ENCODE measurements at places on chromosomes 11 and 22. TPM values are rescaled to one million over a fixed set of nuclear protein-coding genes. Genes with fewer than 3 reads are reported as not detected.

GRCh38 chr11:76008474-76008873, 193.5 kb downstream of the UVRAG start:
- no peak for DNase-seq
- H3K27me3 ChIP-seq = no peaks in the 10 kb centered on the region
- H3K36me3 ChIP-seq = no peaks in the 10 kb centered on the region
- H3K27ac ChIP-seq = no peak overlapping the region
- no peaks in the 10 kb centered on the region for H3K4me1 ChIP-seq
- no peak overlapping the region for H3K4me3 ChIP-seq

DNA sequence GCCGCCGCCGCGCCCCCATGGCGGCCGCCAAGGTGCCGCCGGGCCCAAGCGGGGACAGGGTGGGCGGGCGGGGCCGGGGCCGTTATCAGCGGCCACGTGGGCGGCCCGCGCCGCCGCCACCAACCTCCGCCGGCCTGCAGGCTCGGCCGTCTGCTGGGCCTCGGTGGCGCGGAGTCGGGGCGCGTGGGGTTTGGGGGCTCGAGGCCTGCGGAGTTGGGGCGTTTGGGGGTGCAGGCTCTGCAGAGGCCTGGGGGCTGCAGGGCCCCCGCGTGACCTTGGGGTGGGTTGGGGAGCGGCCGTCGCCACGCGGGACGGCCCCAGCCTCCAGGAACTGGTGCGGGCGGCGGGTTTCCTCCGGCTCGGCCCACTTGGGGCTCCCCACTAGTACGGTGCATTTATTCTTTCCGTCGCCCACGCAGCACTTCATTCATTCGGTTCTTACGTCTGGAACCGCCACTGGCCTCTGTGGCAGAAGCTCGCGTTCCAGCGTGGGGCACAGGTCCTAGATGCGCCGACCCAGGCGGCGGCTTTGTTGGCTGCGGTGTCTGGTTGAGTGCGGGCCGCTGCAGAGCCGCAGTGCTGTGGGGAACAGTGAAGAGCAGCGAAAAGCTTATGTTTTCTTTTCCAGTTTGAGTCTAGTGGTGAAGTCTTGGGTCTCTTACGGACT, 740 bp upstream of the TRMT2A start:
- H3K4me1 ChIP-seq = peaks cover 3% of the 10 kb centered on the region
- no peak overlapping the region for H3K27ac ChIP-seq

GRCh38 chr11:69144316-69145049, 11.3 kb upstream of the SMIM38 start:
- H3K27me3 ChIP-seq = no peaks in the 10 kb centered on the region
- DNase-seq = no peak
- H3K4me1 ChIP-seq = no peaks in the 10 kb centered on the region
- H3K4me3 ChIP-seq = no peak overlapping the region

DNA sequence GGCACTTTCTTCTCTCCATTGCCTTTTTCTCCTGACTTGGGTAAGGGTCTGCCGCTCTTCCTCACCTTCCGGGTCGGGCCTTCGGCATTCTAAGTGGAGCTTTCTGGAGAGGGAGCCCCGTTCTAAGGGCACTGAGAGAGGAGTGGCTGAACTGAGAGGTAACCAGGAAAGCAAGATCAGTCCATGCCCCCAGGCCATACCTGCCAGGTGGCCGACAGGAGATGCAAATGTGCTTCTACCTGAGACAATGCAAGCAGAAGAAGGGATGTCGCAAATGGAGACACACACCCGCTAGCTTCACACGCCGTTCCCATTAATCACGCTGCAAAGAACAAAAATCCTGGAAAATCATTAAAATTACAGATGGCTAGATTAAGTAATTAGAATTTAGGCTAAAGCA, 156.4 kb upstream of the TBCEL start:
- DNase-seq = no peak
- H3K36me3 ChIP-seq = no peaks in the 10 kb centered on the region
- no peaks in the 10 kb centered on the region for H3K4me1 ChIP-seq
- H3K27ac ChIP-seq = no peak overlapping the region
- no peak overlapping the region for H3K4me3 ChIP-seq

DNA sequence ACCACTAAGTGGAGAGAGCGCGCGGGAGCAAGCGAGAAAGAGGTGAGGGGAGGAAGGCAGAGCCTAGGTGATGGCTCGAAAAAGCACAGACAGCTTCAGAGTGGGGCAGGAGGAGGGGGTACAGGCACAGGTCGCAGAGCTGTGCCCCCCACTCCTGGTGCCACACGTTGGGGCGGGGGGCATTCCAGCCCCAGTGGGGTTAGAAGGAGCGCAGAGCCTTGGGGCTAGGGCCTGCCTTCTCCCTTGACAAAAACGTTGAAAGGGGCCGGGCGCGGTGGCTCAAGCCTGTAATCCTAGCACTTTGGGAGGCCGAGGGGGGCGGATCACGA, 41.6 kb upstream of the ISX start:
- no peak overlapping the region for H3K27ac ChIP-seq
- no peak for DNase-seq
- H3K36me3 ChIP-seq = no peaks in the 10 kb centered on the region
- H3K4me1 ChIP-seq = no peaks in the 10 kb centered on the region

GRCh38 chr11:8167796-8168195, 1.0 kb downstream of the RIC3 start:
- no peaks in the 10 kb centered on the region for H3K36me3 ChIP-seq
- no peak overlapping the region for H3K27ac ChIP-seq
- H3K4me3 ChIP-seq = no peak overlapping the region
- no peak for DNase-seq
- no peaks in the 10 kb centered on the region for H3K4me1 ChIP-seq
- H3K27me3 ChIP-seq = no peaks in the 10 kb centered on the region

RHBDD3 gene
- 35.3 TPM for total RNA-seq

DNA sequence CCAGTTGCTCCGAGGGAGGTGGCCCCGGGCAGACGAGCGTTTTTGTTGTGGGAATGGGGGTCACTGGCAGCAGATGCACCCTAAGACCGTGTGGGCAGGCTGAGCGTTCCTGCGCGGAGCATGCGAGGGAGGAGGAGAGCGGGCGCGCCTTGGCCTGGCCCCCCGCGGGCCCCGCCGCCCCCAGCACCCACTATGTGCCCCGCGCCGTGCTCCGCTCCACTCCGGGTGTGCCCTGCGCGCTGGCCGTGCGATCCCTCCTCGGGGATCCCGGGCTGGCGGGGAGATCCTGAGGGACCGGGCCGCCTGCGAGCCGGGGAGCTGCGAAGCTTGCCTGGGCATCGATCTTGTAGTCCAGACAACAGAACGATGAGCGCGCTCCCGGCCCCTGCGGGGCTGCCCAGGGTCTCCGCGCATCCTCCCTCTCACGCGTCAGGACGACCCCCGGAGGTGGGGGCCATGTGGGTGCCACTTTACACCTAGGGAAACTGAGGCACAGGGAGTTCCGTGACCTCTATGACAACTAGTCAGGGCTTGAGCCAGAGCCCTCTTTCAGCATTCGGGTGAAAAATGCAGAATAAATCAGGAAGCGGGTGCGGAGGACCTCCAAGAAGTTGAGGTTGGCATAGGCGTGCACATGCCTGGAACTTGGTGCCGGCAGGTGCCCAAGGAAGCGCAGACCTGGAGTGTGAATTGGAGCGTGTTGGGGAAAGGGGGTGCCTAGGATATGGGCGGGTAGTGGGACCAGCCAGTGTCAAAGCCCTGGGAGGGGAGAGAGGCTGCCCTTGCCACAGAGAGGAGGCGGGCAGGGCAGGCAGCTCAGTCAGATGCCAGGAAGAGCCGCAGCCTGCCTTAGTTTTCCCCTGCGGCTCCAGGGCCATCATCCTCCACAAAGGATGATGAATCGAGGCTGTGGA, 1.3 kb upstream of the KMT5B start:
- no peaks in the 10 kb centered on the region for H3K27me3 ChIP-seq
- H3K36me3 ChIP-seq = no peaks in the 10 kb centered on the region
- peak overlapping the region; percentile 99 for H3K27ac ChIP-seq

- H3K4me3 ChIP-seq = no peak overlapping the region
- H3K36me3 ChIP-seq = no peaks in the 10 kb centered on the region
- no peaks in the 10 kb centered on the region for H3K4me1 ChIP-seq
- no peak overlapping the region for H3K27ac ChIP-seq
- no peak for DNase-seq
These were observed 412.5 kb downstream of the FAM181B start for GRCh38 chr11:82321206-82321605.

- DNase-seq = no peak
- H3K27ac ChIP-seq = no peak overlapping the region
These were observed 625.9 kb upstream of the CADM1 start for GRCh38 chr11:116130122-116130521.

OR2AT4 gene
- total RNA-seq = not detected

GRCh38 chr11:43693069-43693468, 12.5 kb downstream of the HSD17B12 start:
- no peaks in the 10 kb centered on the region for H3K36me3 ChIP-seq
- H3K27ac ChIP-seq = no peak overlapping the region
- H3K4me1 ChIP-seq = no peaks in the 10 kb centered on the region

- H3K27me3 ChIP-seq = no peaks in the 10 kb centered on the region
- no peaks in the 10 kb centered on the region for H3K4me1 ChIP-seq
- no peak overlapping the region for H3K4me3 ChIP-seq
- no peak for DNase-seq
These were observed 33.1 kb upstream of the POLD3 start for GRCh38 chr11:74559110-74559933.

DNA sequence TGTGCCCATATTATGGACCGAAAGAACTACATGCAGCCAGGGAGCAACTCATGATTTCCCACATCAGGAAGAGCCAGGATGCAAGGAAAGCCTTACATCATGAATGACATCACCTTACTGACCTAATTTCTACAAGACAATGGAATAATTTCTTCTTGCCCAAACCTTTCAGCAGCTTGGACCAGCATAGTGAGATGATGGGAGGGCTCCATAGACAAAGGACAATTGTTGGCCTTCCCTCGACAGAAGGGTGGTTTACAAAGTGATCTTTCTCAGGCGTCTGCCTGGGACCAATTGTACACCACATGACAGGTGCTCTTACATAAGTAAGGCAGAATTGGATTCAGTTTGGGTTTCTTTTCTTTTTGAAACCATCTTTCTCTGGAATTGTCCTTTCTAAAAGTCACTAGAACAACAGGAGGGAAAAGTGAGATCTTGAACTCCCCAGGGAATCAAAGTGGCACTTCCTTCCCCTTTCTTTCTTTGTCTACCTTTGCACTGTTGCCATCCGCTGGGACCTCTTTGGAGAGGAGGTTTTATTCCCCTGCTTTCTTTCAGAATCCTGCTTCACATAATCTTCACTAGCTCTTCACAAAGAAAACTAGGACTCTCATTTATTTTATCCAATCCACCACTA, 51.7 kb upstream of the PAK1 start:
- H3K4me3 ChIP-seq = no peak overlapping the region
- no peak overlapping the region for H3K27ac ChIP-seq
- H3K27me3 ChIP-seq = no peaks in the 10 kb centered on the region
- no peaks in the 10 kb centered on the region for H3K4me1 ChIP-seq
- no peaks in the 10 kb centered on the region for H3K36me3 ChIP-seq

GRCh38 chr11:18766015-18766414, 25.6 kb downstream of the PTPN5 start:
- H3K4me1 ChIP-seq = no peaks in the 10 kb centered on the region
- H3K4me3 ChIP-seq = no peak overlapping the region
- no peak for DNase-seq
- no peaks in the 10 kb centered on the region for H3K27me3 ChIP-seq
- no peaks in the 10 kb centered on the region for H3K36me3 ChIP-seq

GRCh38 chr22:43643387-43643786, 168.7 kb downstream of the EFCAB6 start:
- H3K27me3 ChIP-seq = no peaks in the 10 kb centered on the region
- no peaks in the 10 kb centered on the region for H3K4me1 ChIP-seq
- no peak for DNase-seq
- H3K36me3 ChIP-seq = no peaks in the 10 kb centered on the region

OR10W1 gene
- total RNA-seq = not detected

DNA sequence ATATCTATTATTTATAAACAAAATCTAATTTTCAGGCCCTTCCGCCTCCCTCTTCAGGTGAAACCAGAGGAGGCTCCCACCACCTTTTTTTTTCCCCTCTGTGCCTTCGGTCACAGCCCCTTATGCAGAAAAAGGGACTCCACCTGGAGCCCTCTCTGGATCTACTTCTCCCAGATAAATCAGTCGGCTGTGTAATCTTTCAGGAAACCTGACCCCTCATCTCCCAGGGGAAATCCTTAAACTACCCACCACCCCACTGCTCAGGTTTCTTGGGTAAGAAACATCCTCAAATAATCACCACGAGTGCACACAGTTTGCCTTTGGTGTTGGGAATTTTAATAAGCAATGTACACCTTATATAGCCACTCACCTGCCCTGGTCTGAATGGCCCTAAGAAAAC, 104.2 kb downstream of the NAV2 start:
- H3K36me3 ChIP-seq = no peaks in the 10 kb centered on the region
- no peak overlapping the region for H3K27ac ChIP-seq
- H3K27me3 ChIP-seq = no peaks in the 10 kb centered on the region
- no peak overlapping the region for H3K4me3 ChIP-seq
- H3K4me1 ChIP-seq = no peaks in the 10 kb centered on the region

DNA sequence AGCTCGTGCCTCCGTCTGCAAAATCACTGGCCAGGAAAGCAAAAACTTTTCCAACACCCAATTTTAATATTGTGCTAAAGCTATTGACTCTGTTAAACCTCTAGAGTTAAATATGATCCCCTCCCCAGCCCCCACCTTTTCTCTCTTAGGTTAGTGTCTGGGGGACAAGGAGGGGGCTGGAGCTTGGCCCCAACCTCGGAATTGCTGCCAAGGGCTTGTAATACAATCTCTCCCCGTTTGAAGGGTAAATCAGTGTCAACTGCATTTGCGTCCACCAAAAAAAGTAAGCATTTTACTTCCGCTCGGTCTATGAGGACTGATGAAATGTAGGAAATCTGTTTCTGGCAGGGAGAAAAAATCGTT, at the start of gene GAS2:
Gene GAS2, plus strand, starts transcription at position 287 of the 363 bp plus-strand sequence. CDS start 8,259 bp downstream, outside the sequence.
- no peaks in the 10 kb centered on the region for H3K4me1 ChIP-seq
- H3K27ac ChIP-seq = peak within 1 kb of the TSS; percentile 94
- peak within 1 kb of the TSS; percentile 58 for H3K4me3 ChIP-seq
- DNase-seq = peak; percentile 56
- no peaks in the 10 kb centered on the region for H3K36me3 ChIP-seq

DNA sequence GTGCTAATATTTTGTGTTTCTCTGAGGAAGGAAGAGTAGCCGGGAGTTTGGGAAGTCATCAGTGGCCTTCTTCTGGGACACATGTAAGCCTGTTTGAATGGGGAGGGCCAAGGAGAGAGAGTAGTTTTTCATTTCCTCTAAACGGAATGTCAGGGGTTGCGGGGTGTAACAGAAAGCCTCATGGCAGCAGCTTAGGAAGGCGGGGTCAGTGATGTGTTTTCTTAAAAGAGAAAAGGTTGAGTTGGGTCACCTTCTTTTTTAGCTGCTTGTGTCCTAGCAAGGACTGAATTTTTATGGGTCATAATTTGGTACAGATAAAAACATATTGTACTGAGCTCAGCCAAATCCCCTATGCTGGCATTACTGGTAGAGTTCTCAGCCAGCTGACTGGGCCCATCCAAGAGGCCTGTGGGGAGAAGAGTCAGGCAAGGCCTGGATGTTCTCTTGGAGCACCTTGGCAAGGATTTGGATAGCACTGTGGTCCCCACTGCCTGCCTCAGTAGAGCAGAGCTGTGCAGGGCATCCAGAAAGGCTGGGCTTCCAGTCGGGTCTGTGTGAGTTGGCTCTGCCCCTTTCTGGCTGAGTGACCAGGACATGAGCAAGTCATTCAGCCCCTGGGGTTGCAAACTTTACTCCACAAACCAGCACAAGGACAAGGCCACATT, 29.4 kb upstream of the NAV2 start:
- no peak overlapping the region for H3K4me3 ChIP-seq
- H3K27me3 ChIP-seq = no peaks in the 10 kb centered on the region
- H3K4me1 ChIP-seq = peaks cover 2% of the 10 kb centered on the region
- no peak for DNase-seq
- H3K36me3 ChIP-seq = no peaks in the 10 kb centered on the region

REXO2 gene
- 73.9 TPM for total RNA-seq

FXYD6 gene
- total RNA-seq = 9.4 TPM

GSTP1 gene
- total RNA-seq = 25.7 TPM

- no peak for DNase-seq
- no peak overlapping the region for H3K27ac ChIP-seq
- no peaks in the 10 kb centered on the region for H3K27me3 ChIP-seq
- no peaks in the 10 kb centered on the region for H3K4me1 ChIP-seq
- H3K36me3 ChIP-seq = no peaks in the 10 kb centered on the region
These were observed 17.1 kb upstream of the SNX32 start for GRCh38 chr11:65816696-65817095.
